Pons (tissue), 1 donor: ENCODE measurements at places on chromosomes 7 and 10.

DNA sequence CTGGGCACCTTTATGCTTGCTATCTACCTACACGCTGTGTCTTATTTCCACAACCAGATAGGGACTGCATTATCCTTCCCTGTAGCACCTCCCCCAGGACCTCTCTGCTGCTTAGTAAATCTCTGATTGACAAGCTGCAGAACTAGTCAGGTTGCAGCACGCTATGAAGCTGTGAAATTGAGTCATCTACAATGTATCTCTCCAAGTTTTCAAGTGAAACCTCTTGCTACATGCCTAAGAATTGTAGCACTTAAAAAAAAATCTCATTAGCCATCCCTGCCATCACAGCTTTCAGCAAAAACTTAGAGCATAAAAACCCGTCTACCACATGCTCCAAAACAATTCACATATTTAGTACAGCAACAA is 69.7 kb upstream of the FGFR2 start:
- DNase-seq = no peak

DNA sequence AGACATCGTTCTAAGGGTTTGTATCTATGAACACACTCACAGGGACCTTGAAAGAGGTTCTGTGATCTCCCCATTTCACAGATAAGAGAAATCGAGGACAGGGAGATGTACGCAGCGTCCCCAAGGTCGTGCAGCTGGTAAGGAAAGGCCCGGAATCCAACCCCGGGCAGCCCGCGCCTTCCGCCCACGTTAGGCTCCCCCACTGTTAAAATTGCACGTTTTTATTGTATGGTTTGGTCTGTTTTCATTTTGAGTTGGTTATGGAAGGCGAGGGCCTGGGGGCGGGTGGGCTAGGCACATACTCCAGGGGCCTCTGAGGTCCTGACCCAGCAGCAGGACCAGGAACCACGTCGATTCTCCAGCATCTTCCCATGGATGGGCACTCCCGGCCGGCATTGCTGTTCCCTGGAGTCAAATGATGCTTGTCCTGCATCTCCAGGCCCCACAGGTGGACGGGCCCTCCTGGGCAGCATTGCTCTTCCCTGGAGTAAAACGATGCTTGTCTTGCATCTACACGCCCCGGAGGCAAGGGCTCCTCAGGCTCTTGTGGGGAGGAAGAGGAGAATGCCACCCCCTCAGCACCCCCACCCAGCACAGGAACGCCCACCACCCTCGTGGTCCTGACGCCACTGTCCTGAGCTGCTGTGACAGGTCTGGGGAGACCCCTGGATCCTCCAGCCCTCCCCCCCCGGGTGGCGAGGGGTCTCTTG is 65.9 kb downstream of the PDGFA start:
- DNase-seq = no peak

DNA sequence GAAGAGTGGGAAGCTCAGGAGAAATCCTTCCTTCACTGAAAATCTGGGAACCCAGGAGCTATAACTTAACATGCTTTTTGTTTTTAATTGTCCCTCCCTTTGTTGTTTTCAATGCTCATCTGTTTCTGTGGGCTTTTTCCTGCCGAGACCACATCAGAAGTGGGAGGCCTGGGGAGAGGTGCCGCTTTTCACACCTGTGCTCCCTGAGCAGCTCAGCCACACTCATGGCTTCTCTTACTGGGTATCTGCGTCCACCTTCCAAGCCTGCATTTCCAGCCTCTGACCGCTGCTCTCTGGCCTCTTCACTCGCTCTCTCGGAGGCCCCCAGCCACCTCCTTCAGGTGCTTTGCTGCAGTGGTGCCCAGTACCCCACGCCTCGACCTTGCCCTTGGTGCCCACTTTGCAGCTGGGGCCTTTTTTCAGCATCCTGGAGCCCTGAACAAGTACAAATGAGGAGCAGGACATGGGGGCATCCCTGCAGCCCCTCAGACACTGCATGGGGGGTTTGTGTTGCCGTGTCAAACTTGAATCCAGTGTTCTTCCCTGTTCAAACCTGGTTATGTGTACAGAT is 9.9 kb downstream of the C7orf57 start:
- DNase-seq = no peak

GRCh38 chr7:136278057-136278456 is 300.9 kb upstream of the MTPN start:
- DNase-seq = no peak

DNA sequence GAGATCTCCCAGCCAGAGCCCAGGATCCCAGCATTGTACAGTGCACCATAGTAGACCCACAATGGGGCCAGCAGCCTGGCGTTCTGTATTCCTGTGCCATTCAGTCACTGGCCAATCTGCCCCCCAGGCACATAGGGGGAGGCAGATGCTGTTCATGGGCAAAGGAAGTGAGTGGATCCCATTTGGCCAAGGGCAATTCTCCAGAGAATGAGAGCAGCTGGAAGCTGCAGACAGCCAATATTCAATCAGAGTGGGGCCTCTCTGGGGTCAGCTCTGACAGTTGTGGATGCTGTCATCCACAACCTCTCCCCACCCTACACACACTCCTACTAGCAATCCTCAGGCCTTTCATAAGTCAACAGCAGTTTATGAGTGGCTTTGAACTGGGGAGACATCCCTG is 17.5 kb downstream of the STEAP1B start:
- no peak for DNase-seq

DNA sequence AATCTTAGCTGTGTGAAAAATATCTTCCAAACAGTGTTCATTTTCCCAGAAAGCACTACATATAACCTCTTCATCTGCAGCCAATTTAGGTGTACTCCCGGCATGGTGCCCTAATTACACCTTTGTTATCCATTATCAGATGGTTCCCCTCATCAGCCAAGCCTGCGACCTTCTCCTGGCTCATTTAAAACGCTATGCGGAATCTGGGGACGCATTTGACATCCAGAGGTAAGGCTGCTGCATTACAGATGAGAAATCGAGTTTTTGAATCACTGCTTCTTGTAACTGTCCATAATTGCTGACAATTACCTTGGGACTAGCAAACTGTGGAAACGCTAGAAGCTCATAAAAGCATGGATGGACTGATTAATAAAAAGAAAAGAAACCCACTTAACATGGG is 109.5 kb downstream of the PARP12 start:
- DNase-seq = no peak

DNA sequence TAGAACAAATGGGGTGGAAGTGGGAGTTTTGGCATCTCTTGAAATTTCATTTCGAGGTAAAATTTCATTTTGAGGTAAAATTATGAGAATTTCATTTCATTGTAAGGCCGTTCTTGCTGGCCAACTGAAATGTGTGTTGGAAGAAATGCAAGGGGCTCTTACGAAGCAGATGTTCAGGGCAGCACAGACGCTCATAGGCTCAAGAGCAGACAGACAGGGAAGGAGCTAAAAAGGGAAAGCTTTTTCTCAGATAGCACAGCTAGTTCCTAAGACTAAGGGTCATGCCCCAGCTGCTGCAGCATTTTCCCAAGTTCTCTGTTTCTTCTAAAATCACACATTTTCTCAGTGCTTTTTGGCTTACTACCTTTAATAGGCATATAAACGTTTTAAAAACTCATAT is 65.1 kb upstream of the SFMBT2 start:
- DNase-seq = peak; percentile 70

DNA sequence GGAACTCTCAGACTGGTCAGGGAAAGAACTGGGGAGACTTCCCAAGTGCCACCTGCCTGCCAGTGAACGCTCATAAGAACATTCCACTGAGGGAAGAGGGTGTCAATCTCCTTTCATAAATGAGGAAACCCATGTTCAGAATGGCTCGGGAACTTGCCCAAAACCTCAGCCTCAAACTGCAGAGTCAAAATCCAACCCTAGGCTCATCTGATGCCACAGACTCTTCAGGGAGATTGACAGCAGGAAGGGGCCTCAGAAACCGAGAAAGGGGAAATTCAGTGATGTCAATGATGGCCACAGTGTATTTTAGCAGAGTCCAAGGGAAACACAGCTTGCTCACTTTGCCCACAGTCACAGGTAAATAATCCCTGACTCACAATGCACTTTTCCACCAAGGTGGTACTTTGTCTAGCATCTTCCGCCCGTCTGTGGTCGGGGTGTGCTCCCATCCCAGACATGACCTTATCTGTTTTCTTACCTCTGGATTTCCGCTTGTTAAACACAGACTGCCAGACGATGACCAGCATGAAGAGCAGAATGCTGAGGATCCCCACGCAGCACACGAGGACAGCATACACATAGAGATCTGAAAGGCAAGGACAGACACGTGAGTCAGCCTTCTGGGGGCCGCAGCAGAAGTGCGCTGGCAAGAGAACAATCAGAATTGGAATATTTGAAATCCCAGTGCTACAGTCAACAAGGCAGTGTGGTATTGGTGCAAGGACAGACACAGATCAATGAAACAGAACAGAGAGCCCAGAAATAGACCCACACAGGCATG is 38.4 kb downstream of the VSTM4 start:
- DNase-seq = peak; percentile 53

DNA sequence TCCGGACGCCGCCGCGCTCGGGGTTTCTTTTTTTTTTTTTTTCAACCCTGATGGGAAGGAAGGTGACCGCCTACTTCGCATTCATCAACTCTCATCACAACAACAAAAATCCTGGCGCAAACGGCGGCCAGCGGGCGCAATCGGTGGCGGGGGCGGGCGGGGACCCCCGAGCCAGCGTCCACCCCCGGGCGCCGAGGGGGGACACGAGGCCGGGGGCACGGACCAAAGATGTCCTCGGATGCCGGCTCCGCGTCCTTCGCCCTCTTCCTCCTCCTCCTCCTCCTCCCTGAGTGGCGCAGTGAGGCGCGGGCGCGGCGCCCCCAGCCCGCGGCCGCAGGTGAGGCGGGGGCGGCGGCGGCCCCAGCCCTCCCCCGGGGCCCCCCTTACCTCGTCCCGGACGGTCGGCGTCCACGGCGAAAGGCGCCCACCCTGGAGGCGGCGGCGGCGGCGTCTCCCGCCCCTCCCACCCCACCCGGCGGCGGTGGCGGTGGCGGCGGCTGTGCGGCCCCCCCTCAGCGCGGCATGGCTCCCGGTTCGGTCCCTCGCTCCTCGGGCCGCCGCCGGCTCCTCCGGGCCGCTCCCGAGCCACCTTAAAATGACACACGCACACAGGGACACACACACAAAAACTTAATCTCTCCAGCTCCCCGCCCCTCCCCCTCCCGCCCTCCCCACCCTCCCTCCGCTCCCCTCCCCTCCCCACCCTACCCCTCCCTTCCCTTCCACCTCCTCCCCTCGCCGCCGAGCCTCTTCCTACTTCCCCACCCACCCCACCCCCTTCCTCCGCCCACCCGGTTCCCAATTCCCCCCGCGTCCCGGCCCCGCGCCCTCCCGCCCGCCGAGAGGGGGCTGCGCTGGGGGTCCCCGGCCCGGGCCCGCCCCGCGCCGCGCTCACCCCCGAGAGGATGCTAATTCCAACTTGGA is at the start of gene CTBP2:
TSS of gene CTBP2 (minus strand) at position 632 of the 924 bp plus-strand sequence.
- DNase-seq = no peak

GRCh38 chr10:67735430-67735829 is 39.4 kb upstream of the CTNNA3 start:
- DNase-seq = no peak

DNA sequence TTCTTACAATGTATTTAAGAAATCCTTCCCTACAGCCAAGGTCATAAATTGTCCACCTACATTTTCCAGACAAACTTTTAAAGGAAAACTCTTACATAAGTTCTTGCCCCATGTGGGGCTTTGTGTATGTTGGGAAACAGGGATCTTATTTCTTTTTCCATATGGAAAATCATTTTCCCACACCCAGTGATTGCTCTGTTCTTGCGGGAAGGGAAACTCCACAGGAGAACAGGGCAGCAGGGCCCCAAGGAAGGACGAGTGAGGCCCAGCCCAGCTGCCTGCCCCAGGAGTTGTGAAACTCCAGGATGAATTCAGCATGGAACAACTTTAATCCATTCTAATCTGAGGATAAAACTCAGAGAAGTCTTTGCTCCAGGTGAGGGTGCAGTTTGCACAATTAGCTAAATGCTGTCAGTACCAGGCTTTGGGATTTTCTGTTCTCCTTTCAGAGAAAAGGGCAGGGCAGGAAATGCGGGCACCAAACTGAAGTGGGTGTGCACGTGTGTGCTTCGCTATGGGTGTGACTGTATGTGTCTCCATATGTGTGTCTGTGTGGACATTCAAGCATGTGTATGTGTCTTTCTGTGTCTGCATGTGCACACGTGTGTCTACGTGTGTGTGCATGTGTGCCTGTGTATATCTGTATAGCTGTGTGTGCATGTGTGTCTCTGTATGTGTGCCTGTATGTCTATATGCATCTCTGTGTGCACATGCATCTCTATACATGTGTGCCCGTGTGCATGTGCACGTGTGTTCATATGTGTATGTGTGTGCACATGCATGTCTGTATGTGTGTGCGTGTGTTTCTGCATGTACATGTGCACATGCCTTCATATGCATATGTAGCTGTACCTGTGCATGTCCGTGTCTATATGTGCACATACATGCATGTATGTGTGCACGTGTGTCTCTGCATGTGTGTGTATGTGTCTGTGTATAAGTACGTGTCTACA is 102.0 kb upstream of the FAM20C start:
- no peak for DNase-seq

GRCh38 chr10:124705381-124705740 is 38.8 kb downstream of the FAM53B start:
- DNase-seq = no peak
